NCI-H2081 (cell line): ENCODE measurements at places on chromosomes 6 and 20.

- no peak for DNase-seq
Measured at GRCh38 chr20:1478566-1478965, 11.9 kb upstream of the NSFL1C start.

GRCh38 chr6:119129148-119129967 lies 50.9 kb upstream of the FAM184A start:
- DNase-seq: peak; percentile 53

- DNase-seq: no peak
Measured at GRCh38 chr6:31686483-31686882, 5.6 kb upstream of the LY6G5C start.

- no peak for DNase-seq
Measured at GRCh38 chr6:37804586-37804985, 14.9 kb upstream of the ZFAND3 start.

DNA sequence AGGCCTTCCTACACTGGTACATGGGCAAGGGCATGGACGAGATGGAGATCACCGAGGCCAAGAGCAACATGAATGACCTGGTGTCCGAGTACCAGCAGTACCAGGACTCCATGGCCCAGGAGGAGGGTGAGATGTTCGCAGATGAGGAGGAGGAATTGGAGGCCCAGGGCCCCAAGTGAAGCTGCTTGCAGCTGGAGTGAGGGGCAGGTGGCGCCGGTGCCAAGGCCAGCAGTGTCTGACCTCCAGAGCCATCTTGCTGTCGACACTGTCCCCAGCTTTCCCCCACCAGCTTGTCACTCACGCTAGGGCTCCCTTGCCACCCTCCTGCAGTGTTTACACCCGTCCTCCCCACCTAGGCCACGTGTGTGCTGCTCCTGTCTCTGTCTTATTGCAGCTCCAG lies 12.2 kb downstream of the GABRR2 start:
- DNase-seq: no peak
